ENCODE measurements at places on chromosomes 16 and 17. TPM values are rescaled to one million over a fixed set of nuclear protein-coding genes. Genes with fewer than 3 reads are reported as not detected.

AOC2 gene
- total RNA-seq: 2.4 TPM

GRCh38 chr17:1939981-1940809, 84.9 kb downstream of the RTN4RL1 start:
- no peak for DNase-seq

PLA2G10 gene
- total RNA-seq: not detected

CSH2 gene
- not detected for total RNA-seq

- no peak for DNase-seq
These were observed 2.0 kb downstream of the NCBP3 start for GRCh38 chr17:3843935-3844516.

IL21R gene
- total RNA-seq: 84.5 TPM

DNA sequence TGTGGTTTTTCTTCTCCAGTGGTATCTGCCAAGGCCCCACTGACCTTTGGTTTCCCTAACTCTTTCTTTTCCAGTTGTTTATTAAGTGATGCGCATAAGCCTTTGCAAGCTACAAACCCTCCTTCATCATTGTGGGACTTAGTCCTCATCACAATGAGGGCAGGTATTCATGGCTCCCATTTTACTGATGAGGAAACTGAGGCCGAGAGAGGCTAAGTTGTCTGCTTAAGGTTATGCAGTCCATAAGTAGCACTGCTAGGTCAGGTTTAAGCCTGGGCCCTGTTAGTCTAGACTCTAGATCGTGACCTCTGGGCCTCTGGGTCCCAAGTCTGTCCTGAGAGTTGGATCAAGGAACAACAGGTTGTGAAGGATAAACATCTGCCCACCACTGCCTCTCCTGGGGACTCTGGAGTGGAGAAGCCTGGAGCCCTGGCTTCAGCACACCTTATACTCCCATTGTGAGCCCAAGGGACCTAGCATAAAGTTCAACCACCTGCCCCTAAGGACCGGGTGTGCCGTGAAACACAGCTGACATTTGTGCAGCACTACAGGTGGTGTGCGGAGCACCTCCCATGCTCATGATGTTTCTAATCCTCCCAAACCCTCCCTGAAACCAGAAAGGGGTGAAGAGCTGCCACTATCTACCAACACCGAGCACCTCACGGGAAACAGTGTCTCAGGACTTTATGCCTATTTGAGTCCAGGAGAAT, 5.2 kb upstream of the KCNH6 start:
- DNase-seq: no peak

DNA sequence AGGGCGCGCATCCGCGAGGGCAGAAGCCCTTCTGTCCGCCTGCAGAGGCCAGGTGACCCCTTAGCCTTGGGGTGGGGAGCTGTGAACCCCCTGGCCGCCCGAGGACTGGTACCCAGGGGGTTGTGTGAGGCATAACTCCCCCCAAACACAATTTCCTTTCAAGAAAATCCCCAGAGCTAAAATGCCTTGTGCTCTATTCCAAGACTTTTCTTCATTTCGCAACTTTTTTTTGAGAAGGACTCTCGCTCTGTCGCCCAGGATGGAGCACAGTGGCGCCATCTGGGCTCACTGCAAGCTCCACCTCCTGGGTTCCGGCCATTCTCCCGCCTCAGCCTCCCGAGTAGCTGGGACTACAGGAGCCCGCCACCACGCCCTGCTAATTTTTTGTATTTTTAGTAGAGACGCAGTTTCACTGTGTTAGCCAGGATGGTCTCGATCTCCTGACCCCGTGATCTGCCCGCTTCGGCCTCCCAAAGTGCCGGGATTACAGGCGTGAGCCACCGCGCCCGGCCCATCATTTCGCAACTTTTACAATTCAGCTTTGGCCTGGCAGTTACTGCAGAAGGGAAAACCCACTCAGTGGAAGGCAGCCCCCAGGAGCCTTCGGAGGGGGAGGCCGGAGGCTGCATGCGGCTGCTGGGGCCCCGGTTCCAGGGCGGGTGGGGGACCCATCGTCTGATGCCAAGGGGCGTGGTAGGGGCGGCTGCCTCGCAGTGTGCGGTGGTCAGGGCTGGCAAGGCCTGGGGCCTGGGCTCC, 963 bp upstream of the APRT start:
- no peak for DNase-seq

THOC6 gene
- 59.4 TPM for total RNA-seq
